ENCODE measurements at places on chromosomes 5 and 9.

DNA sequence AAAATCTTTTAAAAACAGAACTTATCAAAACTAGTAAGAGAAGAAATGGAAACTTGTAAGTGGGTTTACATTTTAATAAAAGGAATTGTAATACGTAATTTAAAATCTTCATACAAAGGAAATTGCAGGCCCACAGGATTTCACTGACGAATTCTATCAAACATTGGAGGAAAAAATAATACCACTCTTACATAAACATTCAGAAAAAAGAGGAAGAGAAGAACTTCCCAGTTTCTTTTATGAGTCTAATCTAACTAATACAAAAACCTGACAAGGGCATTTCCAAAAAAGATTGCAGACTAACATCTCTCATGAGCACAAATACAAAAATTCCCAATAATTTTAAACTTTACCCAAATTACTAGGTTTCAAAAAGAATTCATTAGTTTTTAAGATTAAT lies 149.0 kb downstream of the RANBP17 start:
- no peak for DNase-seq

DNA sequence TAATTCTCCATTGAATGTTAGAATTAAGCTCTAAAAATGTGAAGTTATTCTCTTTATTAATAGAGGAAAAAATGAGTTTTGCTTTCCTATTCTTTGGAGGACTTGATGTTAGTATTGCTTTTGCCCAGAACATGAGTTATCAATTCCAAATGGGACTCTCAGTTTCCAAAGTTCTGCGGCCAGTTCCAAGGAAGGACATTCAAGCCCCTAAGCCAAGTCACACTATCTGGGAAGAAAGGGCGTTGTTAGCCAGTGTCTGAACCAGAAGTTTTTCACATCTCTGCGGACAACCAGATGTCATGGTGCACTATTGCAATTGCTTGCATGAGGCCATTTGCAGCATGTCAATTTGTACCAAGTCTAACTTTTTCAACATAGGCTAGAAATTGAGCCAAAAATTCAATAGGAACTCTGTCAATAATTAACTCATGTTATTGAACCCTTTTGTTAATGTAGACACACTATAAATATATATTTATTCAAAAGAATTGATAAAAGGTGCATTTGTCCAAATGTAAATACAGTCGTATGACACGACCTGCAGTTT lies 183.3 kb upstream of the PIK3R1 start:
- DNase-seq = no peak

DNA sequence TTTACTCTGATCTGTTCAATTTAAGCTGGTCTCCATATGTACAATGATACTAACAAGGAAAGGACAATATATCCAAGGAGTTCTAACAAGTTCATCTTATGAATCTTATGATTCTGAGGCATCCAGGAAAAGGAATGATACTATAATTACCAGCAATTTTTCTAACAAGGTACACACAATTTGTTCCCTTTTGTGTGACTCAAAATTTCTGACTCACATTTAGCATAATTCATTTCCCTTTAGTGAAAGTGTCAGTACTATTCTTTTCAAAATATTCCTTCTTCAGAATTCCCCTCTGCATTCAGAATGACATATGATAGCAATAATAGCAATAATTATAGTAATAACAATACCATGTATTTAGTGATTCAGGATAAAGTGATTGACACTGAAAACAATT lies 594.8 kb downstream of the DMRTA1 start:
- no peak for DNase-seq

DNA sequence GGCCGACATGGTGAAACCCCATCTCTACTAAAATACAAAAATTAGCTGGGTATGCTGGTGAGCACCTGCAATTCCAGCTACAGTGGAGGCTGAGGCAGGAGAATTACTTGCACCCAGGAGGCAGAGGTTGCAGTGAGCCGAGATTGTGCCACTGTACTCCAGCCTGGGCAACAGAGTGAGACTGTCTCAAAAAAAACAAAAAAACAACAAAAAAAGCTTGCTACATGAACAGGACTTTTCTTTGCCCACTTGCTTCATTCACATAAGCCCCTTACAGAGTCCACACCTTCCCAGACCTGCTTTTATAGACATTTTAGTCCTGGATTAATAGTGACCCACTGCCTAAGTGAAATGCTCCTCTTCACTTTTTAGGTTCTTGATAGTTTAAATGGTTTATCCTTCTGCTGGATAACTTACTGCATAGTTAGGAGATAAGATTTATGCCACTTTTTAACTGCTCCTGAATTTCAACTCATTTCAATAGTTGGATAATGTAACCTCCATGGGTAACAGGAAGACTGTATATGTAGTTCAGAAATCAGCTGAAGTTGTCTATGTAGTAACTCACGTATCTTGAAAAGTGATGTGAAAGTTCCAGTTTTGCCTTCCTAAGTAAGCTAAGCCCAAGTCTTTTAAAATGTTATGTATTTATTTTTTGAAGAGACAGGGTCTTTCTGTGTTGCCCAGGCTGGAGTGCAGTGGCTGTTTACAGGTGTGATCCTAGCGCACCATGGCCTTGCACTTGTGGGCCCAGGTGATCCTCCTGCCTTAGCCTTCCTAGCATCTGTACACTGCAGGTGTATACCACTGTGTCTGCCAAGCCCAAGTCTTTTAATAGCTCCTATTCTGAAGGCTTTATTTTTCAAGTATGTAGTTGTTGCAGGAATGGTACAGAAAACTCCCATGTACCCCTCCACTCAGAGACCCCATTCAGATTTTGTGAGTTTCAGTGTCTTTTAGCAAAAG lies 19.7 kb downstream of the SUB1 start:
- DNase-seq = no peak

- DNase-seq = no peak
These were observed 23.0 kb downstream of the RFX3 start for GRCh38 chr9:3502560-3503398.

DNA sequence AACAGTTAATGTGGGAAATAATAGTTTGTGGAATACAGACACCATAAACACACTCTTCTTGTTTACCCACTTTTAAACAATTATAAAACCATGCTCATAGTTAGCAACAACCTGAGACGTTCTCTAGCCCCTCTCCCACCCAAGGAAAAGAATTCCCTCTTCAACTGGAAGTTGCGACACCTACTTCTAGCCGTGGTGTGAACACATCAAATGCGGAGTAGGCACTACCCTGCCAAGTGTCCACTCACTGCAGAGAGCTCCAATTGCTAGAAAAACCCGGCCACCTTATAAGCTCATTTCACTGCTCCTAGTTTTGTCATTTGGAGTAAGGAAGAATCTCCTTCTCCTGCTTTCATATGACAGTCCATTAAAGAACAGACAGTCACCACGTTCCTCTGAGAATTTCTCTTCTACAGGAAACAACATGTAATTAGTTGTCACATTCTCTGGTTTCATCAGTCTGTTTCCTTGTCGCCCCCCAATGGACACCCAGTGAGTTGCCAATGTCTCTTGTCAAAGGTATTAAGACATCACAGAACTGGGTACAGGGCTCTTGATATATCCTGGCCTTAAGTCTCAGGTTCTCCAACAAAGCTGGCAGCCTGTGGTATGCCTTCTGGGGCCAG lies 47.3 kb downstream of the PRLR start:
- no peak for DNase-seq

DNA sequence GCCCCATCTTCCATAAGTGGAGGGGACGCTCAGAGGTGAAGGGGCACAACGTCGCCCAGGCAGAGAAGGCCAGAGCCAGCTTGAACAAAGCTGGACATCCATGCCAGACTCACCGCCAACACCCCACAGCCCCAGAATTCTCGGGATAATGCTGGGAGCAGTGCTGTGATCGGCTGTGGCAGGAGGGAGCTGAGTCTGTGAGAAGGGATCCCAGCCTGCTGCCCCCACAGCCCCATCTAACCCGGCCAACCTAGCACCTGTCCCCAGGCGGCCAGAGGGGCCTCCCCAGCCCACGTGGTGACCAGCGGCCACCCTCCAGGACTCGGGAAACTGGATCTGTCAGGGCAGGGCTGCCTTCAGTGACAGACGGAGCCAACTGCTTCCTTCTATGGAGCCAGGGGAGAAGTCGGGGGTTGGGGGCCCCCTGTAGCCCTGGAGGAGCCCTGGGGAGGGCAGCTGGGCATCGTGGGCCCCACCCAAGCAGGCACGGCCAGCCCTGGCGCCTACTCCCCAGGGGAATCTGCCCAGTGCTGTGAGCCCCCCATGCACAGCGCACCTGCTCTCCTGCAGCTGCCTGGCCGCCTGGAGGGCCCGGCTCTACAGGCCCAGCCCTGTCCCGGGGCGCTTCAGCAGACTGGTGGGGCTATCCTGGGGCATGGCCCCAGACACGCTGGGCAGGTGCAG lies 6.0 kb downstream of the BRD3 start:
- DNase-seq = no peak

GRCh38 chr5:171437286-171437821 lies 17.9 kb downstream of the FGF18 start:
- DNase-seq = no peak

- no peak for DNase-seq
These were observed 9.6 kb downstream of the TLE4 start for GRCh38 chr9:79581388-79581787.

DNA sequence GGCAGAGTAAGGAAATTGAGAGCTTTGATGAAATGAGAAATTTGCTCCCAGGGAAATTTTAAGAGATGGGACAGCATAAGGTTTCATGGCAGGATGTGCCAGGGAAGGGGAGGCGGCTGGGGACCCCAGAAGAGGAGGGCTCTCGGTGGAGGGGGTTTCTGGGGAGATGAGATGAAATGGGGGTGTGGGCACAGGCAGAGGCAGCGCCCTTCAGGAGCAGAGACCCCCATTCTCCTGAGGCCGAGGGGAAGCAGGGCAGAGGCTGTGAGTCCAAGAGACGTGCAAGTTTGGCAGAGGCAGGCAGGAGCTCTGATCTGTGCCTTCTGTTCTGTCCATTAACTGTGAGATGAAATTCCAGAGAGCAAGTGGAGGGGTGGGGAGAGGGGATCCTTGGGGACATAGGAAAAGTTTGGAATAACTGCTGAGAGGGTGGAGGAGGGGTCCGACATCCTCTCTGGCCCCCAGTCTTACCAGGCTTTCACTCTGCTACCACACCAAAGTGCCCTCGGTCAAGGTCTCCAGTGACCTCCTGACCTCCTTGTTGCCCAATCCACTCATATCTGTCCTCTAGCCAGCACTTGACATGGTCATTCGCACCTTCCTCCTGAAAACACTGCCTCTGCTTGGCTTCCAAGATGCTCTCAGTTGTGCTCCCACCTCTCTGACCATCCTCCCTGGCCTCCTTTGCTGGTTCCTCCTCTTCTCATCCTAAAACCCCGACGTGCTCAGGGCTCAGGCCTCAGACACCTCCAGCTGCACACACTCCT lies 108.1 kb upstream of the MVB12B start:
- DNase-seq = no peak

- no peak for DNase-seq
These were observed 76.8 kb upstream of the SIMC1 start for GRCh38 chr5:176161431-176161830.

DNA sequence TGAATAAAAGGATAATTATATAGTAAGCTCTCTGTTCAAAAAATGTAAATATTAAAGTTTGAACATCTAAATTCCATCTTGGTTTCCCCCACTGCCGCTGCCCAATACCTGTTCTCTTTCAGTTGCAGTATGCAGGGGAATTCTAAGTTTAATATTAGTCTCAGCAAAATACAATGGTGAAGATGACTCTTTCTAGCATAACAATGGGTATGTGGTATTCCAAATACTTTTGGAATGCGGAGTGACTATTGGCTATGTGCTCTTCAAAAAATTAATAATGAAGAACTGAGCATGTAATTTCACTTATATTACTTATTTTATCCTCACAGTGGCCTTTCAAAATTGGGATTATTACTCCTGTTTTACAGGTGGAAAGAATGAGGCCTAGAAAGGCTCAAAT lies 3.4 kb downstream of the CDKN2B-AS1 start:
- DNase-seq = no peak

DNA sequence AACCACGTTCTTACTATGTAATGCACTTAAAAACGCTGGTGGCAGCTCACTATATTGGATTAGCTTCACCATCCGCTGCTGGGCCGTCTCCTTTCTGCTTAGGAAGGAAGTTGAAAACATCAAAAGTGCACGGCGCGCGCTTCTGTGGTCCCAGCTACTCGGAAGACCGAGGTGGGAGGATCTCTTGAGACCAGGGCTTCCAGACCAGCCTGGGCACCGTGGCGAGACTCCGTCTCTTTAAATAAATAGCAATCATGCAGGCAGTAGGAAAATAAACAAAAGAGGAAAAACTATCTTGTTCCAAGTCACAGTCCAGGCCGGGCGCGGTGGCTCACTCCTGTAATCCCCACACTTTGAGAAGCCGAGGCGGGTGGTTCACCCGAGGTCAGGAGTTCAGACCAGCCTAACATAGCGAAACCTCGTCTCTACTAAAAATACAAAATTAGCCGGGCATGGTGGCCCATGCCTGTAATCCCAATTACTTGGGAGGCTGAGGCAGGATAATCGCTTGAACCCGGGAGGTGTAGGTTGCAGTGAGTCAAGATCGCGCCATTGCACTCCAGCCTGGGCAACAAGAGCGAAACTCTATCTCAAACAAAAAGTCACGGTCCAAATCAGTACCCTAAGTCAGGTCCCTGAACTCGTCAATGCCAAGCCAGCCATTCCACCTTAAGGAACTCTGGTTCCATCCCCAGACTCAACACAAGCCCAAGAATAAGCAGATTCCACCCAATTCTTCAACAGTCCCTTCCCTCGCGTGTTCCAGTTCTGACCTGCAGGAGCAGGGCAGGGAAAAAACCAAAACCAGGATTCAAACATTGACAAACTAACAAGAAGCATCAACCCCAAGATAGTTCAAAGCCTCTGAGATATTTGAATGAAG lies 1.0 kb upstream of the GOLGA1 start:
- DNase-seq = peak; percentile 56

- DNase-seq = no peak
These were observed 11.1 kb downstream of the WDR5 start for GRCh38 chr9:134146774-134147493.

Data from hippocampal formation (tissue), 2 donors.